Stimulated activated CD8-positive, alpha-beta memory T cell treated with anti-CD3 and anti-CD28 coated beads, Interleukin-15, amount 100 ng/mL, for 4 hours (primary cell): ENCODE measurements at places on chromosomes 1 and 21.

DNA sequence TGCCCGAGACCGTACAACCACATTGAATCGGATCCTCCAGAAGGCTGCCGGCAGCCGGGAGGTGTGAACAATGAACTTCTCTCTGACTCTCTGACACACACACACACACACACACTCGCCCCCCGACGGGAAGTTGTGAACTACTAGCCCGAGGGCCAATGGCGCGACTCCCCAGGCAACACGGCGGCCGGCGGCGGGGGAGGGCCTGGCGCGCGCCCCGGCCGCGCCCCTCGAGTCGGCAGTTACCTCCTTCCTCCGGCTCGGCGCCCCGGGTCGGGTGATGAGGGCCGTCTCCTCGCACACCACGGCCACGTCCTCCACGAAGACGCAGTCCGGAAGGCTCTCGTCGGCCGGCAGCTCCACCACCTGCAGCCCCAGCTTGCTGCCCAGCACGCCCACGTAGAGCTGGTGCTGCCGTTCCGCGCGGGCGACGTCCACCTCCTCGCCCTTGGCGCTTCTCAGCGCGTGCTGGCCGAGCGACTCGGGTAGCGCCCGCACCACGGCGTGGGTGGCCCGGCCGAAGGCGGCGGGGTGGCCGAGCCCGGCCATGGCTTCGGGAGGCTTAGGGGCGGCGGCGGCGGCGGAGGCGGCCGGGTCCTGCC is 361 bp downstream of the DDAH1 start:
- DNase-seq: peak; percentile 1

DNA sequence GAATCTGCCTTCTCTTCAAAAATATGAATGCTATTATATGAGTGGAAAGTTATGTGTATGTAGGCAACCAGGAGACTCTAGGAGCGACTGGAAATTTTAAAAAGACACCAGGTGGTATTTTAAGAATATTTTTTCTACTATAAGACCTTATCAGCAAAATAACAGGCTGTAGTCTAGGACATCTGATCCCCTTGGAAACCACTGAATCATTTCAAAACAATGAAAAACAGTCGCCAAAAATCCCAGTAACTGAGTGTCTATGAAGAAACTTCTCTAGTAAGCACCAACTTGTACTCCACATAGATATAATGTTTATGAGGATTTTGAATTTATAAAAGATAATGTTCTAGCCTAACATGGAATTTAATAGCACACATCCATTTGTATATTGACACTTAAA is 358.5 kb downstream of the GPATCH2 start:
- no peak for DNase-seq

DNA sequence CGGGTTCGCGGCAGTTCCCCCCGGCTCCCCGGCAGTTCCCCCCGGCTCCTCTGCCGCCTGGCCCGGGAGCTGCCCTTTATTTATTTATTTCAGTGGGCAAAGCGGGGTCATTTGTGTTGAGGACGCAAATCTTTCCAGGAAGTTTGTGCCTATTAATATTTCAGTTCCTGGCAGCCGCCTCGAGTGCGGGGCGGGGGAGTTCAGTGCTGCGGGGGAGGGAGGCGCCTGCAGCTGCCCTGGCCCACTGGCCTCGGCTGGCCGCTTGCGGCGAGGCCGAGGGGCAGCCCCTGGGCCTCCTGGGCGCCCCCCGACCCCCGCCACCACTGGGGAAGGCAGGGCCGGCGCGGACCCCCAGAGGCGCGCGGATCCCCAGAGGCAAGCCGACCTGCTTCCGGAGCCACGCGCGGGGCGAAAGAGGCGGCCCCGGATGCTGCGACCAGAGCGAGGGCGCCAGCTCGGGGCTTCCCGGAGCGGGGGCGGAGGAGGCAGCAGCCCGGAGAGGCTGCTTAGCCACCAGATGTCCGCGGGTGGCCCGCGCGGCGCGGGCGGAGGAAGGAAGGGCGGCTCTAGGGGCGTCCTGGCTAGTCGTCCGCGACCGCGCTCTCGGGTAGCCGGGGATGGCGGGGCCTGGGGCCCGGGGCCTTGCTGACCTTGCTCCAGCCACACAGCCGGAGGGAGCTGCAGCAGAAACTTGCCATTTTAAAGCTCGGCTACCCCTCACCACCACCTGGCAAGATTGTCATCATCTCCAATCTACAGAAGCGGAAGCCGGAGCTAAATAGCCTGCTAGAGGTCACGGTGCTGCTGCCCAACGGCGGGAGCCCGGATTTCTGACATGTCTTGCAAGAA is 48.0 kb downstream of the H3-3A start:
- DNase-seq: peak; percentile 63

GRCh38 chr1:151991663-151992302 is 1.9 kb downstream of the S100A10 start:
- DNase-seq: no peak
